ENCODE measurements at places on chromosomes 11 and 22.
A peak's percentile ranks its signal among the peaks of the same experiment; 100 is the strongest.

GRCh38 chr22:41976070-41976901 lies 7.0 kb downstream of the SEPTIN3 start:
- peak; percentile 44 for DNase-seq

DNA sequence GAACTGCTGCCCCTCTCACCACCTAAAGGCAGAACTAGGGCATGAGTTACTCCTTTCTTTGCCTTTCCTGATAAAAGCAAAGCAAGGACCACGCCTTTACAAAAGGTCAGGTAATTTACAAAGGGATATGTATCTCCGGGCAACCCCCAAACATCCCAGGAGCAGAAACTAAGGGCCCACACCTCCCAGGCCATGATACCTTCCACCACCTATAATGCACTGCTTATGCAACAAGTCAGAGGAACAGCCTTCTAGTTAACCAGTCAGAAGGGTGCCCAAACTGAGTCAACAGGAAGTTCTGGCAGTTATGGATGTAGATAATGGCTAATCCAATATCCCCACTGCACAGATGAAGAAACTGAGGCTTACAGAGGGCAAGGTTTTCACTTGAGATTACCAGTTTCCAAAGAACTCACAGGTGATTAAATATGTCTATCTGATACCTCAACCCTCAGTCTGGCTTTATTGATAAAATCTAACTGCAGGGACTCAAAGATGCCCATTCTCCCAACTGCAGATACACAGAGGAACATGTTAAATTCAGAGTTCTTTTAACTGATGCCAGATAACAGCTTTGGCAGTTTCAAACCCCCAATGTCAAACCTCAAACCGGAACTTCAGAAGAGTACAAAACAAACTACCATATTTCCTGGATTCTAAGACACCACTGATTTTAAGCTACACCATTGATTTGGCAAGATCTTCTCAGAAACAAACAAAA lies 16.8 kb upstream of the CASTOR1 start:
- DNase-seq, result peak; percentile 75

- DNase-seq, result no peak
Observed at GRCh38 chr11:125272092-125272491, 107.5 kb downstream of the PKNOX2 start.

GRCh38 chr22:26439559-26439958 lies 10.5 kb downstream of the ASPHD2 start:
- no peak for DNase-seq

GRCh38 chr11:88680806-88681205 lies 343.3 kb upstream of the CTSC start:
- no peak for DNase-seq

- no peak for DNase-seq
Observed at GRCh38 chr22:47374901-47375575, 612.6 kb downstream of the TBC1D22A start.

DNA sequence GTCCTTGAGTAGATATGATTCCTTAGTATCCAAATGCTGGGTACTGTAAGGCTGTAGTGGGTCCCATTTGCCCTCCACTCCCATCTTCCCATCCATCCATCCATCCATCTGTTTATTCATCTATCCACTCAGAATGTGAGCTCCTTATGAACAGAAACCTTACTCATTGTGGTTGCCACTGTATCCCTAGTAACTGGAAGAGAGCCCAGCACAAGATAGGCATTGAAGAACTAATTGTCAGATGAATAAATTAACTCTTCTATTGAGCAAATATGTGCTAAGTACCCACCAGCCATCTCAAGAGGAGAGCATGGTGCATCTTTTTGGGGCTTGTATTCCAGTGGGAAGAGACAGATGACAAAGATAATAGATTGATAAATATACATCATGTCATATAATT lies 86.4 kb upstream of the SEZ6L start:
- DNase-seq, result no peak

DNA sequence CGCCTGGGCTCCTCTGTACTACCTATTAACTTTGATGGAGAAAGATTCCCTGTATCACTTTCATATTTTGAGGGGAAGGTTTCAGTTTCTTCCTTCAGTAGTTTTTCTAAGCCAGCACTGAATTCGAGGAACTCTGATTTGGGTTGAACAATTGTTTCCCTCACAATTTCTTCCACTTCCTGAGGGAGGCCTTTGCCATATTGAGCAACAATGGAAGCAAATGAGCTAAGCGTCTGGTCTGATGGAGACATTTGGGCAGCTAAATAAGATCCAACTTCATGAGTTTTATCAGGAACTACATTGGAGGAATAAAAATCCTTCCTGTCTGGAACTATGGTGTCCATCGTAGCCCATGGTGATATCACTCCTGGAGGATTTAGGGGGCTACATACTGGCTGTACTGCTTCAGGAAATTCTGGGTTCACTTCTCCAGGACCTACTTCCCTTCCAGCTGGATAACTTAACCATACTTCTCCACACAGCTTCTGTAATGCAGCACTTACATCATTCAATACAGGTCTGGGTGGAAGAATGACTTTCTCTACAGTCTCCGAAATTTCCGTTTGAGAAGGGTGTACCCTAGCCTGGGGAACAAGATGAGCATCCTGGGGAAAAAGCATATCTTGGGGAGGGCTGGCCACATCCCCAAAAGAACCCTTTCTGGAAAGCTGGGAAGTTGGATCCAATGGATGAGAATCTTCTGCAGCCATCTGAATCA lies 38.9 kb upstream of the CCDC89 start:
- DNase-seq, result no peak

GRCh38 chr22:37503850-37504249 lies 15.4 kb downstream of the CARD10 start:
- DNase-seq, result no peak

DNA sequence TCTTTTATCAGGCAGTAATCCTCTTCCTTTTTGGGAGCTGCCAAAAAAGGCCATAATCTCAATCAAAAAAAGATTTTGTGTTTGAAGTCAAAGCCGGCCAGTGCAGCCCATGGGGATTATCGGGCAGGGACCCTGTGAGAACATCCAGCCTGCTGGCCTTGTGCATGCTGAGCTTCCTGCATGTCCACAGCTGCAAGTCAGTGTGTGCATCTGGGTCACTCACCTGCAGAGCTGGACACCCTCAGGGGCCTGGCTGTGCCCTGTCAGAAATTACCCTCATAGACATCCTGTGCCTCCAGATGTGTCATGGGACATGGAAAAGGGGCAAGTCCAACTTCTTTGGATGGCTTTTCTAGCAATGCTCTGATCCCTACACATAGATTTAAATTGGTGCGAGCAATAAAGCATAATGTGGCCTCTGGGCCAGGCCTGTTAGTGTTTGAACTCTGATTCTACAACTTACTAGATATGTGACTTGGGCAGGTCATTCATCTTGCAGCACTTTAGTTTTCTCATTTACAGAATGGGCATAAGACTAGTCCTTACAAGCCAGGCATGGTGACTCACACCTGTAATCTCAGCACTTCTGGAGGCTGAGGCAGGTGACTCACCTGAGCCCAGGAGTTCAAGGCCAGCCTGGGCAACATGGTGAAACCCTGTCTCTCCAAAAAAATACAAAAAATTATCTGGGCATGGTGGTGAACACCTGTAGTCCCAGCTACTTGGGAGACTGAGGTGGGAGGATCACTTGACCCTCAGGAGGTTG lies 81.6 kb upstream of the LARGE1 start:
- no peak for DNase-seq

DNA sequence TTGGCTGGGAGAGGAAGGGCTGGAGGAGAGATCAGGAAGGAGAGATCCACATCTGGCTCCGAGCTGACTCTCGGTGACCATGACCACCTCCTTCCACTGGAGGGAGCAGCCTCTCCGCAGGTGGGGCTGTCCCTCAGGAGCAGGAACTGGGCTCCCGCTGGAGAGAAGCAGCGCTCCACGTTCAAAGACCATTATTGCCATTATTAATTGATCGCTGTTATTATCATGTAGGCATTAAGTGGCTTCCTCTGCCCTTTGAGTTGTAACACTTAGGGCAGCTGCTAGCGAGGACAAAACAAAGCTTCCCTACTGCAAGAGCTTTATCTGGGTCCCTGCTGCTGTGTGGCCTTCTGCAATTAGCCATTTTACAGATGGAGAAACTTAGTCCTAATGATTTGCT lies 251.9 kb downstream of the ST3GAL4 start:
- DNase-seq, result no peak

DNA sequence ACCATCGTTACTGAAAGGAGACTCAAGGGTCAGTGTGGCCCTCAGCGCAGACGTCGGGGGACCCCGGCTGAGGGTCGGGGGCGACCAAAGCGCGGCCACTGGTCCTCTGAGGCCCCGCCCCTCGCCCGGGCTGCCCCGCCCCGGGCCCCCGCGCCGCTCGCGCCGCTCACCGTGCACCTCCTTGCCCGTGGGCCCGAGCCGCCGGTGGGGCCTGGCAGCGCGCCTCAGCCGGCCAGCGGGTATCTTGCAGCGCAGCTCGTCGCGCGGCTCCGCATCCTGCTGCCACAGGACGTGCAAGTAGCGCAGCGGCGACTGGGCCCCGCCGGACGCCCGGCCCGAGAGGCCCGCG lies 419 bp downstream of the ANKRD54 start:
- DNase-seq, result no peak

GRCh38 chr11:103413266-103413888 lies 304.2 kb downstream of the DYNC2H1 start:
- DNase-seq, result no peak

DNA sequence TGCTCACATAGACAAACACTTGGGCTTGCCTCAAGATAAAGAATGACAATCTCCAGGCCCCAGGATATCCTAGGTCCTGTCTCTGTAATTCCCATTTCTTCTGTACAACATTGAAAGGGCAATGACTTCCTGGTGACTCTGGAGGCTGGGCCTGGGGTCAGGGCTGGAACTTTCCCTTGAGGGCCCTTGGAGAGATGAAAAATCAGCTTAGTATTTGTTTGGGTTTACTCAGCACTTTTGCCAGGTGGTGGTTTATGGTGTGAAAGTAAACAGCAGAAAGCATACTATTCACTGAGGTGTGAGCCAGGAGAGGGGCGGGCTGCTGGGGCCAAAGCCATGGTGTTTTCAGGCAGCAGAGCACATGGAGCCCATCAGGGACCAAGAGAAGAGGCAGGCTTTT lies 214.7 kb upstream of the NARS2 start:
- no peak for DNase-seq

DNA sequence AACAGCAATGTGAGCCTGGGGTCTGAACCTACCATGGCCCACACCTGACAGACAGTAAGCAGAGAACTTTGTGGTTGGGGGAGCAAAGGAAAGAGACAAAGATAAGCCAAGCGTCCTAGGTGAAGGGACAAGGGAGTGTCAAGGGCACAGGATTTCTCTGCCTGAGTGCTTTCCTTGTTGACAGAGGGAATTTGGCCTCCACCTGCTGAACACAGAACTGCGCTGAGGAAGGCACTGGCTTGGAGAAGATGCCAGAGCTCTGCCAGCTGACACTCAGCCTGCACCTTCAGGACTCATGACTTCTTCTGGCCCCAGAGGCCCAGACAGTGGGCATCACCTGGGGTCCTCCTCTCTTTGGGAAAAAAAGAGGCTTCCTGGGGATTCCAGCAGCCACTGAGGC lies 789 bp upstream of the LRRC55 start:
- no peak for DNase-seq

DNA sequence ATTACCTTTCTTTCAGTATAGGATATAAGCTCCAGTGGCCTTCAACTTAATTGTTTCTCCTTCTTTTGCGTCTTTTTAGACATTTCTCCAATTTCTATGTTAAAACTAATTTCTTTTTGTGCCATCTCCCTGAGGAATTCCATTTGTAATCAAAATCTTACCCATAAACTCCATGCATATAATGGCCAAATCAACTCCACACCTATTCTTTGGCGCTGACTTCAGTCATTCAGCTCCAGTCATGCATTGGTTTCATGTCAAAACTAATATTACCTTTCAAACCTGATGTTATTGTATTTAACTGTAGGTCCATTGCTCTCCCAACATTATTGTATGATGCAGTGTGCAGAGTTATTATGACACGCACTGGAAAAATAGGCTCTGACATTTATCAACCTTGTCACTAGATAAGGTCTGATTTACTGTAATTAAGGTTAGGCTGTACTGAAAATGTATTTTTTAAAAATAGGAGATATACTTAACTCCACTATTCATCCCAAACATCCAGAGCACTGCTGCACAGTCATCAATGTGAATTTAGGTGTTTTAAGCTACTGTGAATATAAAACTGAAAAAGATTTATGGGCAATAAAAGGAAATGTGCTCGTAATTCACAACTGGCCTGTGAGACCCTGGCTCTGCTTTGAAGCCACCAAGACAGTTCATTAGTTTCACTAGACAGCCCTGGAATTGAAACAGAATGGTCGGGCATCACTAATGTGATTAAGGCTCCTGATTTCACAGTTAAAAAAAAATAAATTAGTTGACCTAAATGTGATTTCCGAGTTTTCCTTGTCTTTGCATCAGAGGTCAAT lies 180.6 kb upstream of the GRIA4 start:
- no peak for DNase-seq
